NCI-H187 (cell line): ENCODE measurements at places on chromosomes 3 and 15.
A peak's percentile ranks its signal among the peaks of the same experiment; 100 is the strongest.

DNA sequence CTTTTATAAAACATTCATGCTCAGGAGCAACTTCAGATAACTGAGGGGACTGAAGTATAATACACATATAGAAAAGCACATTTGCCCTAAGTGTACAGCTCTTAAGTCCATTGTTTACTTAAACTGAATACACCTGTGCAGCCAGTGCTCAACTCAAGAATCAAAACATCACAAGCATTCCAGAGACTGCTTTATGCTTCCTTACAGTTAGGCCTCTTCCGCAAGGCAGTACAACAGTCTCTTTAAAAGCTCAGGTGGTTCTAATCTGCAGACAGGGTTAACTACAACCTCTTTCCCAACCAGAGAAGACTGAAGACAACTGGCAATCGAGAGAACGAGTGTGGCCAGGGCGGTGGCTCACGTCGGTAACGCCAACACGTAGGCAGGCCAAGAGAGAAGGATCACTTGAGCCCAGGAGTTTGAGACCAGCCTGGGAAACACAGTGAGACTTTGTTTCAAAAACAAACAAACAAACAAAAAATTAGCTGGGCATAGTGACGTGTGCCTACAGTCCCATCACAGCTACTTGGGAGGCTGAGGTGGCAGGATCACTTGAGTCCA is 16.9 kb downstream of the MCCC1 start:
- no peak for DNase-seq

- no peak for DNase-seq
Observed at GRCh38 chr3:97010881-97011657, 196.7 kb downstream of the EPHA6 start.

DNA sequence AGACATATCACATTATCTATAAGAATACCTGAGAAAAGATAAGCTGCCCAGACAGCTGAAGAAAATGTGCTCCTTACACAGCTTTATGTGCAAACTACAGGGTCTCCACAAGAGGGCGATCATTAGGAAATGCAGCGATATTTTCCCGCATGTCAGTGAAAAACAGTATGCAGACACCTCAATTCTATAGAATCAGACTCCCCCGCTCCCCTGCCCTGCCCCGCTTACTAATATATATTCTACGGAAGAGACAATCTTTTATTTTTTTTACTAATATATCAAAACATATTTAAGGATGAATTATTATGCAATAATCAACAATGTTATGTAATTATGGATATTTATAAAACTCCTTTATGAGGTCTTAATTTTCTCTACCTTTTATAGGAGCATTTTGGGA is 681.3 kb downstream of the ROBO1 start:
- DNase-seq: peak; percentile 2

GRCh38 chr3:183254487-183255347 is 1.7 kb downstream of the B3GNT5 start:
- DNase-seq: peak; percentile 35

DNA sequence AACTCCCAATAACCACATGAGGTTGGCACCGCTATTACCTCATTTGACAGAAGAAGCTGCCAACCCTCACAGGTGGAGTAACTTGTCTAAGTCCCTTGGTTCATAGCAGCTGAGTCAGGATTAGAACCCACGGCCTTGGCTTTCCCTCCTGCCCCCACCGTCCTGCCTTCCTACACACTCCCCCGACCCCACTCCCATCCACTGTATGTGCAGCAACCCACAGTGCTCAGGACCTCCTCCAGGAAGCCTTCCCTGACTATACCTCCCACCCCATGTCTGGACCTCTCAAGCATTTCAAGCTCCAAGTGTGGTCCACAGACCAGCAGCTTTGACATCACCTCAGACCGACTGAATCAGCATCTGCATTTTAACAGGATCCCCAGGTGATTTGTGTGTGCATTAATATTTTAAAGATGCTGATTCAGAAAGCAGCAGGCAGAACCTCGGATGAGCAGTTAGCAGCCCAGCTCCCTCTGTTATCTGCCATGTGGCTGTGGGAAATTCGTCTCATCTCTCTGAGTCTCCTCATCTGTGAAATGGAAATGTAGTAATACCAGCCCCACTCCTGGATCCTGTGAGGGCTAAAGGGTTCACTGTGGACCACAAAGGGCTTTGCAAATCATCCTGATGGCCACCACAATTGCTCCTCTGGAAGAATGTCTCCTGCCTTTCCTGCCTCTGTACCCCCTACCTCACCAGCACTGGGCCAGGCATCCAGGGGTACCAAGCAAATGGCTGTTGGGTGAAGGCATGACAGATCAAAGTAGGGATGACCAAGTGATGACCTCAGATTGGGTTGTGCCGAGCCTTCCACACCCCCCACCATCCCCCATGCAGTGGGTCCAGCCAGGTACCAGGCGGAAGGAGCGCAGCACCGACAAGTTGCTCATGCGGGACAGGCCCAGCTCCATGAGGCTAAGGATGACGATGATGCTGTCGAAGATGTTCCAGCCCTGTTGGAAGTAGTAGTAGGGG is 62.7 kb downstream of the SCN5A start:
- DNase-seq: no peak

DNA sequence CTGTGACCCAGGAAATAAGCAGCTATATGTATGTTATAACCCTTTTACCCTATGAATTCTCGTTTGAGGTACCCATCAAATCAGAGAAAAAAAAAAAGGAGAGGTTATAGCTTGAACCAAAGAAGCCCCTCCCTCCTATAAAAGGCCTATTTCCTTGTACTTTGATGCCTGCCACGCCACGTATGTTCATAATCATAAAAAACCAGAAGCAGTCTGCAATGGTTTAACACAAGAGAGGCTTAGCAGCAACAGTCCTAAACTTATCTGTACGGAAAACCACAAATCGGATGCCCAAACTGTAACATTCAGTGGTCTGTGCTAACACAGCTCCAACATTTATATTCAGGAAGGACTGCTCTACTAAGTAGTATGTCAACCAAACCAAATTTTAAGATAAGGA is 21.2 kb downstream of the CCR8 start:
- no peak for DNase-seq

GRCh38 chr3:94406595-94406994 is 343.7 kb downstream of the NSUN3 start:
- no peak for DNase-seq

GRCh38 chr3:11154953-11155325 is 646 bp downstream of the HRH1 start:
- DNase-seq: no peak

- no peak for DNase-seq
Observed at GRCh38 chr3:12840591-12841148, 695 bp downstream of the RPL32 start.

- no peak for DNase-seq
Observed at GRCh38 chr3:187136337-187136736, 3.0 kb downstream of the RPL39L start.

DNA sequence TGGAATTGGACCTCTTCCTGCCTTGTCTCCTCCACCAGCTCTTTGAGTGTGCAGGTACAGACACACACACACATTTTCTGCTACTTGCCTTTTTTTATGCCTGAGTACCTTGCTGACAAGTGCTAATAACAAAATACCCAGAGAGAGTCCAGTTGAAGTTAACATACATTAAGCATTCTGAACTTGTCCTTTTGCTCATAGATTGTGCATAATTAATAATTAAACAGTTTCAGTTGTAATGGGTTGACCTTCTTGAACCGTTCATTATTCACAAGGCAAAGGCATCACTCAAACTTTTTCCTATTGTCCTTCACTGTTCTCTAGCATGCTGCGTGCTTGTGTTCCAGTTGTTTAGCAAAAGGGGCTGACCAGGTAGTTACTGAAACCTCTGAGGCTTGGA is 59.6 kb upstream of the SKOR1 start:
- no peak for DNase-seq

DNA sequence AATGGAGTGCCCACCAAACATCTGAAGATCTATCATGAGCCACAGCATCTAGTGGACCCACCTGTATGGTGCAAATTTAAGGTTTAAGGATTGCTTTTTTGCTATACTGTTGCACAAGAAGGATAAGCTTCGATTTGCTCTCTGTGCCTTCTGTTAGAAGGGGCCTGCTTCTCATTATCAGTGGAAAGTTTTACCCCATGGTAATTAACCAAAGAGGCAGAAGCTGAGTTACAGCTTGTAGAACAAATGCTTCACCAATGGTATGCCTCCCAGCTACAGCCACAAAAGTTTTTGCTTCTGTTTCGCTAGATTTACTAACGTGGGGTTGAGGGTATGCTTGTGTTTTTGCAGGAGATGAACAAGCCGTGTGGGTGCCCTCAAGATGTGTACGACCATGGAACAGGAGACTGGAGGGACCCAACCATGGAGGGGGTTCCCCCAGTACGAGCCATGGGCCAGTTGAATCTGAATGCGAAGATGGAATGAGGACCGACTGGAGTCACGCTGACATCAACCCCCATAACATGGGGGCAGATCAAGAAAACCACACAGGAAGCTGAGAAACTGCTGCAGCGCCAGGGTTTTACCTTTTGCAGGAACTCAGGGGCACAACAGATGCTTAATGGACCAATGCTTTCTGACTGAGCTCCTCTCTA is 43.5 kb downstream of the ACAD9 start:
- no peak for DNase-seq

GRCh38 chr3:186216900-186217819 is 108.3 kb upstream of the ETV5 start:
- DNase-seq: no peak

GRCh38 chr3:108879915-108880314 is 57.3 kb downstream of the TRAT1 start:
- no peak for DNase-seq

DNA sequence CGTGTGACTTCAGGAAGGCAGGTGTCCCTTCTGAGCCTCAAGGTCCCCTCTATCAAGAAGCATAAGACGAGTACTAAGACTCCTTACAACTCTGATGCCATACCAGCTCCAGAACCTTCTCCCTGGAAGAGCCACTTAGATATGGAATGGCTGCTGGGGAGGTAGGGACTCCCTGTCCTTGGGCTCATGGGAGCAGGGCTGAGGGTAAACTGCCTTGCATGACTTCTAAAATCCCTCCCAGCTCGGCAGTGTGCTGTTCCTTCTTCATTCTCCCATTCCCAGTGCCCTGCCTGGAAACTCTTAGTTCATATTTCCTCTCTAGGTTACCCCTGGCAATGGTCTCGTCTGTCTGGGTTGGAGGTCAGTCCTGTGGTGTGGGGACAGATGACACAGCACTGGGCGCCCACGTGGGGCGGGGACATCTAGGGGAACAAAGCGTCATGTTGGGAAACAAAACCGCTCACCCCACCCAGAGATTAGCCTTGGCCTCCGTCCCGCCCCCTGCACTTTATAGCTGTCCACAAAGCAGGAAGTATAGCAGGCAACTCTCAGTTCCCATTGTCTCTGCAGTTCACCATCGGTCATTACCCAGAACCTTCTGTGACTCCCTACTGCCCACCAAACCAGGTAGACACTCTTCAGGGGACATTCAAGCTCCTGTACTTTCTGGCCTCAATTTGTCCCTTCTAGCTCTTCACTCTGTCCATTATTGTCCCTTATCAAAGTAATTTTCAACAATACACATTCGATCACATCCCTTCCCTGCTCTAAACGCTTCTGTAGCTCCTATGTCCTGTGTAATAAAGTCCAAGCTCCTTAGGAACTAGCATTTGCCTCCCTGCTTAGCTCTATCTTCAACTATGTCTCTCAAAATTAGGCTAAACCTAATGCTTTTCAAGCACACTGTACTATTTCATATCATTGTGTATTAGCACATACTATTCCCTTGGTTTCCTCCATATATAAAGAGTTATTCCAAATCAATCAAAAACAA is 73.8 kb downstream of the IQSEC1 start:
- DNase-seq: no peak

GRCh38 chr15:74243431-74243830 is 7.3 kb downstream of the CCDC33 start:
- DNase-seq: peak; percentile 67

- no peak for DNase-seq
Observed at GRCh38 chr3:18891641-18892040, 256.7 kb upstream of the KCNH8 start.

DNA sequence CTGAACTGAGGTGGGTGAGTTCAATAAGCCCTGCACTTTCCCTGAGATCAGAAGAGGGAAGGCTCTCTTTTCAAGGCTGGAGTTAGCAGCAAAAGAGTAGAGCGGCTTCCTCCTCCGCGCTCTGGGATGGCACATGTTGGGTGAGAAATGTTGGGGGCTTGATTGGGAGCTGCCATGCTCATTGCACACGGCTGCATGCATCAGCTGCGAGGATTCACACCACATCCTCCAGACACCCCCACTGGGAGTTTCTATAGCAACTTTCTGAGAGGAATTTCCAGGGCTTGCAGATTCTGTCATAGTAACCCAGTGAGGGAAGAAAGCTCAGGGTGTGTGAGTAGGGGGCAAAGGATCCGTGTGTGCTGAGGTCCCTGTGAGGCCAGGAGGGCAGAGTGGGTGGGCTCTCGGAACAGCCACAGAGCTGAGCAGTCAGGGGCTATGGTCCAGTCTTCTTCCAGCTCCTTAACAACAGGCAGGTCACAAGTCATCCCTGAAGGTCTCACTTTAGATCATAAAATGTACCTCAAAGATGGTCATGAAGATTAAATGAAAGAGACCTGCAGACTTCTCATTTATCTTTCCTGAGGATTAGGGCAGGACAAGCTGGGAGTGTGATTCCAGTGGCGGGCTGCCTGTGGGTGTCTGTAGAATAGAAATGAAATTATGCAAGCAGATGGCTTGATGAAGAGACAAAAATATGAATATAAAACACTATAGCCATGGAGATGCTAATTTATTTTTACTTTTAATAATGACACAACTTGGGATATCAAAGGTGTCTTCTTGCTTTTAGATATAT is 75.7 kb upstream of the CHRNA7 start:
- DNase-seq: no peak

DNA sequence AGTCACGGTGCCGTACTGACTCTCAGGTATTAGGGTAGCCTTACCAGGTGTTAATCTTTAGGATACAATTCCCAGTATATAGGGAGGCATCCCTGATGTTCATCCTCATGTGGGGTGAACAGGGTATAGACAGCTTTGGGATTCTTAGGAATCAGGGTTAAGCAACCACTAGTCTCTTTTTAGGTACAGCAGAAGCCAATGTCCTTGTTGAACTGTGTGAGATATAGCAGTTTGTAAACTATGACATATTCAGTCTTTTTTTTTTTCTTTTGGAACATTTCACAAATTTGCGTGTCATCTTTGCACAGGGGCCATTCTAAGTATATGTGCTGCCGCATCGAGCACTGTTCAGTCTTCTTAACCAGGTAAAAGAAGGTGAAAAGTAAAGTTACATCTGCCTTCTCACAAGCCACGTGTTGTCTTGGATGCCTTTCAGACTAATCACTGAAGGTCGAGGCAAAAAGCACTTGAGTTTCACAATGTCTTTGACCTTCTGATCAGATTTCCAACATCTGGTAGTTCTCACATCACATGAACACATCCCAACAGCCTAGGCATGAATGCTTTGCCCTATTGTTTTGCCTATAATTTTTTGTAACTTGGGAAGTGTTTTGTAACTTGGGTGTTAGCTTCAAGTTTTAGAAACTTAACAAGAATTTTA is 17.2 kb downstream of the TSEN2 start:
- DNase-seq: no peak

- DNase-seq: no peak
Observed at GRCh38 chr3:69747511-69748258, 8.4 kb downstream of the MITF start.

DNA sequence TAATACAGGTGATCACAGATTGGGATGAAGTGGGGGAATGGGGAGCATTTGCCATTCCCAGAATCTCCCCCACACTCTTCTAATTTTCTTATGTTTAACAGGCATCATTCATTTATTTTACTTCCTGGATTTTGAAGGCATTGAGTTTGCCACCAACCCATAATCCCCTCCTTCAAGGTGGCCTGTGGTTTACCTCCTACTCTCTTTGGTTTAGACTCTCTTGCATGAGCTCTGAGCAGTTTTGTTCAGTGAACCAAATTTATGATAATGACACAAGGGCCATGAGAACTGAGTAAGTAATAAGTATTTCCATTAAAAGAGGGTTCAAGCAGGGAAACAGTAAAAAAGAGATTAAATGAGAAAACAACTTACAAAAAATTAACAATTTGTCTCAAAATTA is 703.1 kb upstream of the CFAP20DC start:
- no peak for DNase-seq
